A549 treated with dexamethasone at 1 μM for 4 hours (cell line): ENCODE measurements at places on chromosomes 1 and 21. TPM values are rescaled to one million over a fixed set of nuclear protein-coding genes. Genes with fewer than 3 reads are reported as not detected.

The FBLIM1 gene
- 17.2 to 30.9 TPM (median 24.8 TPM) in 5 replicates for total RNA-seq

The ARHGAP30 gene
- 0.06 to 0.15 TPM (median 0.14 TPM) in 5 replicates for total RNA-seq

The PAQR7 gene
- total RNA-seq: 4.8 to 8.7 TPM (median 7.7 TPM) in 5 replicates

The C1orf226 gene
- total RNA-seq: 0.64 to 0.92 TPM (median 0.76 TPM) in 5 replicates

The TP73 gene
- total RNA-seq: 0.54 to 1.1 TPM (median 1.0 TPM) in 5 replicates

The SPRR2F gene
- total RNA-seq: not detected in 5 replicates

The PPFIA4 gene
- 0.13 to 0.42 TPM (median 0.34 TPM) in 5 replicates for total RNA-seq

The HEYL gene
- 2.8 to 4.0 TPM (median 3.6 TPM) in 5 replicates for total RNA-seq

The MCOLN3 gene
- 2.8 to 3.8 TPM (median 3.4 TPM) in 5 replicates for total RNA-seq

The ZC3H12A gene
- 32.0 to 54.9 TPM (median 50.7 TPM) in 5 replicates for total RNA-seq

The MAP3K6 gene
- total RNA-seq: 11.2 to 21.7 TPM (median 19.9 TPM) in 5 replicates

The CYP4Z1 gene
- not detected in 5 replicates for total RNA-seq

The USP1 gene
- total RNA-seq: 20.7 to 26.0 TPM (median 22.2 TPM) in 5 replicates

The RASAL2 gene
- total RNA-seq: 14.3 to 24.8 TPM (median 18.7 TPM) in 5 replicates

The ADAM30 gene
- not detected in 5 replicates for total RNA-seq

The SPRR4 gene
- total RNA-seq: not detected in 5 replicates

The PDPN gene
- not detected in 5 replicates for total RNA-seq
